ENCODE measurements at places on chromosomes 7 and 10.

GRCh38 chr7:89183712-89184111 lies 388.2 kb upstream of the TEX47 start:
- DNase-seq = no peak

- no peak for DNase-seq
These were observed 15.6 kb downstream of the GALNTL5 start for GRCh38 chr7:151971829-151972228.

- no peak for DNase-seq
These were observed 209.7 kb upstream of the STEAP4 start for GRCh38 chr7:88516429-88516828.

GRCh38 chr10:71998840-71999194 lies 34.6 kb downstream of the CHST3 start:
- peak; percentile 23 for DNase-seq

- no peak for DNase-seq
These were observed 611 bp downstream of the NDUFA5 start for GRCh38 chr7:123557016-123557397.

DNA sequence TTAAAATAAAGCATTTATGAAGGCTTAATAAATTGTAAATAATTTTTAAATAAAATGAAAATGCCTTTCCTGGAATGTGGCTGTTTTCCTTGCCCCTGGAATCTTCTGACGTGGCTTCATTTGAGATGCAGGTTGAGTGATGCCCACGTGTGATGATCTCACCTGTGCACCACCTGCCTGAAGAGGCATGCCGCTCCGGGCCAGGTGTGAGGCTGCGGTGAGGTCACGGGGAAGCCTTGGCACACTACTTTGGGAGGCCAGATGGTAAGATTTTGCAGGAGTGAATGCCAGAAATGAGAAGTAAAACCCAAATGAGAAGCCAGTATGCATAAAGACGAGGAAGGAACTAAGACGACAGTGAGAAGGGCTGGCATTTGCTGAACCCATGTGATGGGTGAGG lies 36.2 kb downstream of the GOT1 start:
- DNase-seq = no peak

DNA sequence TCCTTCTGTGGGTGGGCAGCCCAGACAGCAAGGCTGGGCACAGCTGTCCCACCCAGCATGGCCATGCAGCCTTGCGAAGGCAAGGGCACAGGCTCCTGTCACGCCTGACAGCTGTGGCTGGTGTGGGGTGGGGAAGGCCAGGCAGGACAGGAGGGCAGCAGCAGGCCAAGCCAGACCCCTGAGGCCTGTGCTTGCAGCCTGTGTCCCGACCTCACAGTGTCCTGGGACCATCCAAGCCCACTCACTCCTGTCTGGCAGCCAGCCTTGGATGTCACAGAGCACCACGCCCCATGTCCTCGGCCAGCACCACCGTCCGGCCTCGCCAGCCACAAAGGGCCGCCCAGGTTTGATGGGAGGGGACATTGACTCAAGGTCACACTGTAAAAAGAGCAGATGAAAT lies 85.5 kb upstream of the LRRC4 start:
- DNase-seq = no peak
